ENCODE measurements at places on chromosomes 4 and X. TPM values are rescaled to one million over a fixed set of nuclear protein-coding genes. Genes with fewer than 3 reads are reported as not detected.

Gene SYTL4
- 47.1 TPM for total RNA-seq

DNA sequence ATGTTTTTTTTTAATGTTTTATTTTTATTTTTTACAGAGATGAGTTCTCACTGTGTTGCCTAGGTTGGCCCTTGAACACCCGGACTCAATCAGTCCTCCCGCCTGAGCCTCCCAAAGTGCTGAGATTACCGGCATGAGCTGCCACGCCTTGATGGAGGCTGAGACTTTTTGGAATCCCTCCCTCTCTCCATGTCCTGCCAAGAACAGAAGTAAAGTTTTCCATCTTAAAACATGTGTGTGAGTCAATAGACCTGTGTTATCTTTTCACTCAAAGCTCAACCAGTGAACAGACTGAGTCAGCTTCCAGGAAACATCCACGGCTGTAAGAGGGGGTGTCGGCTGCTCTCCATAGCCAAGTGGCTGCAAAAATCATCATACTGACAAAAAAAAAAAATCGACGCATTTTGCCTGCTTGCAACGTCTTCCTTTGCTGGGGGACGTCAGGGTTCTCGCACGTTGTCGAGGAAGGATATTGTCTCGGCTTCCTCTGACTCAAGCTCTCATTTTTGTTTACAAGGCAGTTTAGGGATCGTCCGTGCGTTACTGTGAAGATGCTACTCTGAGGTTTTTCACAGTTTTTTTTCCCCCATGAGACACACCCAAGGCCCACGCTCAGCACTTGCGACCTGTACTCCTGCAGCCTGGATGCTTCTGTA is 10.0 kb upstream of the ASMTL start:
- DNase-seq: no peak

GRCh38 chrX:152926279-152926678 is 28.4 kb downstream of the ZNF185 start:
- DNase-seq: no peak

Gene VCX3B
- total RNA-seq: not detected

DNA sequence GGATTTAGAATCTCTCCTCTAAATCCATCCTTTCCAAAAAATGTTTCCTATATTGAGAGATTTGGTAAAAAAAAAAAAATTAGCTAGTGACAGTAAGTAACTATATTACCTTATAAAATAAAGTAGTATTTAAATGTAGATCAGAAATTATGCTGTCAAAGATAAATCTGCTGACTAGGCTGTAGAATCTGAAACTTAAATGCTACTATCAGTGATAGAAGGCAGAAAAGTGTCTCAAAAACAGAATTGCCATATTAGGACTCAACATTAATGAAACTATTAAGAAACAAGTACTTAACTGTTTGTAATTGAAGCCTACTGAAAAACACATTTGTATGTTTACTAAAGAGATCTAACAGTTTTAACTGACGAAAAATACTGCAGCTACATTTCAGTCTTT is 8.3 kb downstream of the TAF9B start:
- DNase-seq: no peak

- no peak for DNase-seq
Measured at GRCh38 chrX:107496786-107497185, 47.3 kb downstream of the FRMPD3 start.

DNA sequence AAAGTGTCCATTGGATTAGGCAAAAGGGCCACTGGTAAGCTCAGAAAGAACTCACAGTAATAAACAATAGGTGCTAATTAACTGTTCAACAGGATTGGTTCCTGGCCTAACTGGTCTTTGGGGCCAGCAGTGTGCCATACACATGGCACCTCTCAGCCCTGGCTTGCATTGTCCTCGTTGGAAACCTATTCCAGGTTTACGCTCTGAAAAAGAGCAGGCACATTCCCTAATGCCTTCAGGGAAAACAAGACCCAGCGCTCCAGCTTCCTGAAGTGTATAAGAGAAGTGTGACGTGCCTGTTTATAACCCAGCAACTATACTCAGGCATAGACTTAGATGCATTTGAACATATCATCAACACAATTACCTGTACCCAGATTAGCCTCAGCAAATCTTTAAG is 51.9 kb upstream of the RBM47 start:
- DNase-seq: no peak

GRCh38 chr4:78166622-78167021 is 109.5 kb downstream of the FRAS1 start:
- DNase-seq: no peak

GRCh38 chrX:154892296-154892695 is 6.1 kb downstream of the F8A1 start:
- DNase-seq: no peak

DNA sequence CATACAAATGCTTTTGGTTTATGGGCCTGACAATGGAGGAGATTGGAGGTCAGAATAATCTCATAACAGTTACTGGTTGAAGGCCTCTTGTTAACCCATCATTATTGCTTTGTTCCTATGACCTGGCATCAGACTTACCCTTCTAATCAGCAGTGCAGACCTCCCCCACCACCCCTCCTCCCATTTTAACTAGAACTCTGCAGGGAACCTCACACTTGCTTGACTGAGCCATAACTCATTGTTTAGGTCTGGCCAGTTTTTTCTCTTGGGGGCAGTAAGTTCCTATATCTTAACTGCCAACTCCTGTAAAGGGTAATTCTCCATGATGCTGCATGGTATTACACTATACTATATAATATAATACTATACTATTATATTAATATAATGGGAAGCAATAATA is 609.3 kb downstream of the IL1RAPL1 start:
- DNase-seq: no peak
